ENCODE measurements at places on chromosomes 5 and 9.
A peak's percentile ranks its signal among the peaks of the same experiment; 100 is the strongest.

DNA sequence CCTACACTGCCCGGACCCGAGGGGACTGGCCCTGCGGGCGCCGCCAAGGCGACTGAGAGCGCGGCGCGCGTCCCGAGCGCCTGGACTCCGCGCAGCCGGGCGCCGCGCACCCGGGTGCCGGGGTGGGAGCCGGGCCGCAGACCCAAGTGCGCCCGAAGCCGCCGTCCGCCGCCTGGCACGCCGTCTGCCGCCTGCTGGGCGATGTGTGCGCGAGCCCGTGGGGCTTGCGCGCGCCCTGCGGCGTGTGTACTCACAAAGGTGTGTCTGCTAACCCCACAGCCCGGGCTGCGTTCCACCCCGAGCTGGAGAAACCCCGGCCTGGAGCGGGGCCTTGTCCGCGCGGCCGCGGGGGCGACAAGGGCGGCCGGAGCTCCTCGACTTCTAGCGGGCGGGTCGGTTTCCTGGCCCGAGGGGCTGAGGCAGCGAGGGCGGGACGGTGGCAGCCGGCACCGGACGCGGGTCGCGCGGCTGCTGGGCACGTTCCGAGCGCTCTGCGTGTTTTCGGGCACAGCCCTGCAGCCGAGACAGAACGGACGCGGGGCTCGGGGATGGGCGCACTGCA, 1.1 kb upstream of the ZSWIM6 start:
- peak; percentile 92 for DNase-seq

- no peak for DNase-seq
Measured at GRCh38 chr5:73135021-73135420, 14.6 kb downstream of the TMEM171 start.

DNA sequence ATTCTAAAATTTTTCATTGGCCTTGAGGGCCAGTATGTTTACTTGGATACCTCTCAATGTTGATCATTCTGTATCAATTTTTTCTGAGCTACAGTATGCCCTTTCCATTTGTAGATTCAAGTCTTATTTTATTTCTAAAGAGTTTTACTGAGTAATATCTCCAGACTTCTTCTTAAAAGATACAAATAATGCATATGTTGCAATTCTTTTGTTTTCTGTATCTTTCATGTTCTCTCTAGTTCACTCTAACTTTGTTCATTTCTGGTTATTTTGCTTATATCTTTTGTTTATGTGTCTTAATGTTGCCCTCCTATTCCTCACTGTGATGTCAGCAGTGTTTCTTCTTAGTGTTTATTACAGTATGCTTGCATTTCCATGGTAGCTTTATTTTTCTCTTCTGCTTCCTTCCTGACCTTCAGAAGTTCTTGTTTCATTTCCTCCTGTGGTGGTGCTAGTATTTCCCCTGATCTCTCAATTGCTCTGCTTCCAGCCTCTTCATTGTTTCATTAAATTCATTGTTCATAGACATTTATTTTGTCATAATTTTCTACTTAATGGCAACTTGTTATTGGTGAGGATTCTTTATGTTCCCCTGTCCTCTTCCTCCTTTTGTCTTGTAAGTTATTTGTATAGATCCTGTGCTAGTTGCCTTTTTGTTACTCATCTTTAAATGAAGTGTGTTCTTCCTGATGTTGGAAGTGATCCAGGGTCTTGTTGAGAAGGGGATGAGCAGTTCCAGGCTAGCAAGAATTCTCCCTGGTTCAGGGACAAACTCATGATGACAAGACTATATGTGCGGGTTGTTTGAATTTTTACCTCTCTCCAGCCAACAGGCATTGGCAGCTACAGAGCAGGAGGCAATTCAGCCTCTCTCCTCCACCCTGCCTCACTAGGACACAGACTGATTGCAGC, 160.8 kb downstream of the DEPDC1B start:
- no peak for DNase-seq

GRCh38 chr5:1881731-1882336, 891 bp downstream of the IRX4 start:
- no peak for DNase-seq

- DNase-seq = no peak
Measured at GRCh38 chr5:95816341-95816740, 6.2 kb downstream of the GLRX start.

DNA sequence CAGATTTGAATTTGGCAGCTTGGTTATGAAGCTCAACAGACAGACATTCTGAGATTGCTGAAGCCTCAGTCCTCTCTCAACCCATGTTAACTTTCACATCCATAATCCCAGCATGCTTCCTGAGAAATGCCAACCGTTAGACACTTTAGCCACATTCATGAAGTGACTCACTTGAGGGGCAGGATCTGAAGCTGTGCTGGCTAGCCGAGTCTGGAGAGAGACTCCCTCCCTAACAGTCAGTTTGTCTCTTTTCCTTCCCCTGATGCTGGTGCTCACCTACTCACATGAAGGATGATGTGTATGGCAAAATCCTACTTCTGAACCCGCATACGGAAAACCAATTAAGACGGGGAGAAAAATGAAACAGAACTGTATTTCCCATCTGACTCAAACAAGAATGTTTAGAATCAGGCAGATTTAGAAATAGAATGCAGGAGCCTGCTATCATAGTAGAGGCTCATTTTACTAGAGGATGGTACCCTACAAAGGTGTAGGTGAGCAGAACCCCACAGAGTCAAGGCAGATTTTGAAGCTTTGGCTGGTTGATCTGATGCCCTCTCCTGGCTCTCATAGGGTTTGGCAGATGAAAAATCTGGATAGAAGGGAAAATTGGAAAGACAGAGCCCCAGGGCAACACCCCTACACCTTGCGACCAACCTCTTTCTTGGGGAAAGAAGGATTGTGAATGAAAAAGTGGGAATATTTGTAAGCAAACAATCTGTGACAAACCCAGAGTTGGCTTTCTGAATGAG, 150.9 kb upstream of the LHFPL2 start:
- no peak for DNase-seq

DNA sequence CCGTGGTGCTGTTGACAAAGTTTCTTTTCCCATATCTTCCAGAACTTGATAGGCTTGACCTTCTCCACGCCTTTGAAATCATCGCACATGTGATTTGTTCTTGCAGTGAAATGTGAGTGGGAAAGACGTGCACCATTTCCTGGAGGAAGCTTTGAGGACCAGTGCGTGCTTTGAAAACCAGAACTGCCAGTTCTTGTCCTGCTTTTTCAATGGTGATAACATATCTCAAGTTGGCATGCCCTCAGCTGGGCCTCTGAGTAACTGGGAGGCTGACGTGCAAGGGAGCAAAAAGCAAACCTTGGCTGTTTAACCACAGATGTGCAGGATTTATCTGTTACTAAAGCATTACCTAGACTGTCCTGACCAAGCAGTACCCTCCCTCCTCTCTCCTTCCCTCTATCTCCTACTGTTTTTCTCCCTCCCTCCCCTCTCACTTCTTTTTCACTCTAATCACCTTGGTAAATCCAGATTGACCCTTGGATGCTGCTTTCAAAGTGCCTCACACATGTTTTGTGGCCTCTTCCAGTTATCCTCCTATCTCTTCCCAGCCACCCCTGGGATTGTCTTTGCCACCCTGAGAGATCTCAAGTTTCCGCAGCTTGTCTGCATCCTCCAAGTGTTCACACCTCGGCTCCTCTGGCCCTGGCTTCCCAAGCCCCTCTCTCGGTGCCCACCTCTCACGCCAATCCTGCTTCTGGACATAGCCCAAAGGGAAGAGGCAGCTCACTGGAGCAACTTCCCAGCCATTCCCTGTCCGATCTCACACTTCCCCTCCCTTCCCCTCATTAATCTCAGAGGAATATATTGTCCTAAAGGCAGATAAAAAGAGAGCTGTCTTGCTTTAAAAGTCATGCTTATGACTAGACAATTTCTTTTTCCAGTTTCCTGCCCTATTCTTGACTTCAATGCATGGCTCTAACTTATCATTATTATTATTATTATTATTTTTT, 198.3 kb downstream of the ERCC6L2 start:
- no peak for DNase-seq

- no peak for DNase-seq
Measured at GRCh38 chr9:129816501-129817435, 7.2 kb downstream of the TOR1A start.

GRCh38 chr9:31740705-31741104, 643.7 kb upstream of the ACO1 start:
- no peak for DNase-seq

GRCh38 chr9:106277966-106278365, 583.6 kb downstream of the TMEM38B start:
- DNase-seq = no peak

GRCh38 chr9:100350188-100350587, 2.6 kb downstream of the TEX10 start:
- DNase-seq = no peak
